Osteocyte (in vitro differentiated cells): ENCODE measurements at places on chromosomes 1 and 21. TPM values are rescaled to one million over a fixed set of nuclear protein-coding genes. Genes with fewer than 3 reads are reported as not detected.

- DNase-seq: no peak
Measured at GRCh38 chr1:21663951-21664805, 5.0 kb downstream of the RAP1GAP start.

- DNase-seq: no peak
Measured at GRCh38 chr1:20573987-20574386, 14.9 kb upstream of the CDA start.

GRCh38 chr1:48217856-48218255 is 4.7 kb upstream of the SLC5A9 start:
- no peak for DNase-seq

DNA sequence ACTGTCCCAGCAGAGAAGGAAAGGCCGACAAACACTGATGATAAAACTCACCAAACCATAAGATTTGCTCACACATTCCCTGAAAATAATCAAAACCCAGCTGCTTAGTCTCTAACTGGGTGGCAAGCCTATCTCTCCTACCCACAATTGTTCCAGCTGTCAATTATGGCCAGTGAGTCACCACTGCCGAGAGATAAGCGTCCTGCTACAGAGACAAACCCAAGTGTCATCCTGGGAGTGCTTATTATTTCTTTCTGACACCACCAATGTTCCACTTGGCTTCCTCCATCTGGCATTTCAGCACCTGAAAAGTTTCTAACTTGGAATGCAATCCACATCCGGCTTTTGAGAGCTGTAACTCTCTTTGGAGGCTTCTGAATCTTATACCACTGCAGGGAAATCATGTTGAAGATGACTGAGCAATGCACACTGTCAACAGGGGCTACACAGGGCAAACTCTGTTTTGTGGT is 51.5 kb upstream of the VAV3 start:
- DNase-seq: no peak

GRCh38 chr1:215458104-215458503 is 109.0 kb upstream of the KCTD3 start:
- DNase-seq: no peak

RPL11 gene
- 823 and 843 TPM in 2 replicates for total RNA-seq
